ENCODE measurements at places on chromosomes 4 and X.

DNA sequence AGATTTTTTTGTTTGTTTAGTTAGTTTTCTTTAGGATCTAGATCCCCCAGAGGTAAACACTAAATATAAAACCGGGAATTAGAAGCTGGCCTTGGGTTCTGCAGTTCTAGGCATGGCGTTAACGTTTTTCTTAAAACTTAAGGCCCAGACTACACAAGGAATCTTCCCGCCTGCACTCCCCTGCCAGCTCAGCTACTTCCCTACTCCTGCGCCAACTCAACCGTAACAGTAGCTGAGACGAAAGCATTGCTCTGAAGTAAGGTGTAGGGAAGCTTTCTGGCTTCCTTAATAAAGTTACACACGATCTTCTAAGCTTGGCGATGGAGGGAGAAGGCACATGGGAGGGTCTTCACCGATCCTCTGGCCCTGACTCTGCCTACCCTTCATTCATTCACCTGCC lies 37.1 kb downstream of the CPE start:
- DNase-seq, result no peak

DNA sequence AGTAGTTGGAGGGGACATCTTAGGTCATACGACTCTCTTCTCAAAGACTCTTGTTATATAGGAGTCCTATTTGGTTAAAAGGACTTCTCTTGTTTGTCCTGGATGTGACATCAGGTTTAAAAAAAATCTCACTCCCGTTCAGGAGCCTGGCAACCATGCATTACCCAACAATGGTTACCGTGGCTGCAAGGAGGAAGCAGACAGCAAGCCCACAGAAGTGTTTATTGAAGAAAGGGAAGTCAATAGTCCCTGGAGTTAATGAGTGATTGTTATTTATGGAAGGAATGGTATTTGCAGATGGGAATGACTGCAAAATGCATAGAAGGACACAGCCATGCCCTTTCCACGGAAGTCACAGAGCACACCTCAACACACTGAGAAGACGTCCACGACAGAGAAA lies 75.9 kb upstream of the ENPP6 start:
- DNase-seq, result no peak

- DNase-seq, result no peak
Observed at GRCh38 chr4:72842323-72842722, 227.2 kb downstream of the COX18 start.

DNA sequence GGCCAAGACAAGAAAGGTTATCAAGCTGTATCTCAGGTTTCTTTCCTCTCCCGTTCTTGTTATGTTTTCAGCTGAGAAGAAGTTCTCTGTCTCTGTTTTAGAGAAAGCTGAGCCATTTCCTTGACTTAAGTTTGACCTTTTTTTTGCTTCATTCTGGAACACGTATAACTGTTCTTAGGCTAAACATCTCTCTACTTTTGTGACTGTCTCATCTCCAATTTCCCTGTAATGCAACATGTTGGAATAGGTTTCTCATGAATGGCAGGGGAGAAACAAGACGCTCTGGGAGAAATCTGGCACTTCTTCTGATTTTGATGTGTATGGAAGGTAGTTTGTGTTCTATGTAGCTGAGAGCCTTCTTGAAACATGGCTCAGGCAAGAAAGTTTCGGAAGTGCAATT lies 36.2 kb upstream of the SFRP2 start:
- DNase-seq, result no peak

DNA sequence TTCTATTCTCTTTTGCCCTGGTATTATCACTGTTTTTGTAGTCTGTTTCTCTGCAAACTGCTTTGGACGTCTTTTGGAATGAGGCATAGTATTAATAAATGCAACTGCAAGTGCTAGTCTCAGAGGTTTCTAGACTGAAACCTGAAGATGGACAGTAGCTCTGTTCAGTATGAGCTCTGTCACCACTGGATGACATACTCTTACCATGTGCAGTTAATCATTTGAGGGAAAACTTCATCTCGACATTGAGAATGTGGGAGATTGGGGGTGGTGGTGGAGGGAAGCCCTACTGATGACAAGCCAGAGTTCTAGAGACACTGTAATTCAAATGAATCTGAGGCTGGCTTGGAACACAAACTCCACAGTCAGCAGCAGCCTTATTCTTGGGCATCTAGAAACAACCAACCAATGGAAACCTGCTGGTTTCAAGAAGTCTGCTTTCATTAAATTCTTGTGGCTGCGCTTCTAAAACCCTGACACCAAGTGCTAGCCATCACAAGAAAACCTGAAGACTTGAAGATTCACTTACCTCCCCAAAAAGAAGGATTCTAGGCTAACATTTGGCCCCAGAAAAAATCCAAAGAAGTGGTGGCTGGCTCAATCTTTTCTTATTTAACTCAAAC lies 161.7 kb downstream of the RASL11B start:
- DNase-seq, result no peak

DNA sequence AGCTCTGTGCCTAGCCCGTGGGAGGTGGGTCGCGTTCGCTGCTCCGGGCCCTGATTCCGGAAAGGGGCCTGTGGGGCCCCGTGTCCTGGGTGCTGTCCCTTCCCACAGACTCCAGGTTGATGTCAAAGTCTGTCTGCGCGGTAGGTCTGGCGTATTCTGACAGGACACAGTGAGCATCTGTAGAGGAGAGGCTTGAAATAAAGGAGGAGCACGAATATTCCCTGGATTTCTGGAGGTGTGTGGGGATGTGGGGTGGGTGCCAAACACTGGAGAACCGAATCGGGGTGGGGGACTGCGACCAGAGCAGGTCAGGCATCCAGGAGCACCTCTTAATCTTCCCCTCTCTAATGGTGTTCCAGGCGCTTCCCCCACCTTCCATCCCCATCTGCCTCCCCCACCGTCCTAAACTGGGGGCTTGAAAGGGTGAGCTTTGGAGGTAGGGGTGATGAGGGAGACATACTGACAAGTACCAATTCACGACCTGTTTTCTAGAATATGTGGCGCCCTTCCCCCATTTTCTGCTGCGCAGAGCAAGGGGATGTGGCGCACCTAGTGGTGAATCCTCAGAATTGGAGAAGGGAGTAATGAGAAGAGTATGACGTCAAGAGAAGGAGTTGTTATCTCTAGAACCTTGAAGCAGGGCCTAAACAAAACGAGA lies 877 bp downstream of the GPRASP1 start:
- DNase-seq, result peak; percentile 40

DNA sequence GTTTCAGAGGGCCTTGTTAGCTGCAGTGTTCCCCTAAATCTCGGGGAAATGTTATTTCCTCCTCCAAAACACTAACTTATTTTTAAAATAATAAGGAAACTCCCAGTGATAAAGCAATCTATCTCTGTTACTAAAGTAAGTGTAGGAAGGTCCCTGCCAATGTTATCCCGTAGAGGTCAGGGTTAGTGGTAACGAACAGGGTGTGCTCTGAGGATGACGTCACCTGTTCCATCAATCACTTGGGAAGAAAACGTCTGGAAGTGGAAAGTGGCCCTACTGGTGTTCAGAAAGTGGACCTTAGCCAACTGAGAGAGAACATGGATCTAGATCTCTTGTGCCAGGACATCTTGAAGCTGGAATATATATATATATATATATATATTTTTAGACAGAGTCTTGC lies 249.5 kb downstream of the BCOR start:
- no peak for DNase-seq

DNA sequence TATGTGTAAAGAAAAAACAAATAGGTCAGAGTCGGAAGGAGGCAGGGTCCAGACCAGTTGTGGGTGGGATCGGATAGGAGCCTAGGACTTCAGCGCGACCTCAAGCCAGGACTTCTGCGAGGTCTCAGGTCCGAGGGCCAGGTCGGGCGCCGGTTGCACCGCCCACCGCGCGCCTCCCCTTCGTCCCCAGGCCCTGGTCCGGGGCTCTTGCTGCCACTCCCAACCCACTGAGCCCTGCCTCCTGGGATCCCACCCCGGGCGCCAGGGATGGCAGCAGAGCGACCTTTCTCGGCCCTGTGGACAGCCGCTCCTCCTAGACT lies 12.3 kb downstream of the PITX2 start:
- DNase-seq, result no peak

DNA sequence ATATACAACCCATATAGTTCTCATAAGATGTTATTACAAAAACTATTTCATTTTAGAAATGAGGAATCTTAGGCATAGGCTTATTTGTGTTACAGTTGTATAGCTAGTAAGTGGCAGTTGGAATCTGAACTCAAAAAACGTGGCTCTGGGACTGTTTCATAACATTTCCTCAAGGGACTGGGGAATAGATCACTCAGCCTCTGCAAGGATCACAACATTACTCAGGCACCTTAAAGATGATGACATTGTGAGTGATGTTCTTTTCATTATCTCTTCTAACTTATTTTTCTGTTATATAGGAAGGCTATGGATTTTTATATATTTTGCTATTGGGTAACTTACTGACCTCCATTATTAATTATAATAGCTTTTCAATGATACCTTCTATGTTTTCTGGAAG lies 774.2 kb upstream of the LCORL start:
- no peak for DNase-seq

DNA sequence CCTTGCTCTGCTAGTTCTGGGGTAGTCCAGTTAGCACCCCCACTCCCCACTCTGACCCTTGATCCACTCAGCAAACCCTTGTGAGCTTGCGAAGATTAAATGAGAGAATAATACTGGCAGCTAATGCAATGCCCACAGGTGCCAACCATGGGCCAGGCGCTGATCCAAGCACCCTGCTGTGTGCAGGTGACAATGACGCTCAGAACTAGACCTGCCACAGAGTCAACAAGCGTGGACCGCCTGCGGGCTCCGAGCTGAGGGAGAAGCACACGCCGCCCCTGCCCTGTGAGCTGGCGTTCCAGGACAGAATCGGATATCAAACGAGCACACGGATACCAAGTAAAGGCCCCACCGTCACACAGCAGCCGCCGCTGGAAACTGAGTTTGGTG lies 129.2 kb downstream of the FAM53A start:
- DNase-seq, result no peak

DNA sequence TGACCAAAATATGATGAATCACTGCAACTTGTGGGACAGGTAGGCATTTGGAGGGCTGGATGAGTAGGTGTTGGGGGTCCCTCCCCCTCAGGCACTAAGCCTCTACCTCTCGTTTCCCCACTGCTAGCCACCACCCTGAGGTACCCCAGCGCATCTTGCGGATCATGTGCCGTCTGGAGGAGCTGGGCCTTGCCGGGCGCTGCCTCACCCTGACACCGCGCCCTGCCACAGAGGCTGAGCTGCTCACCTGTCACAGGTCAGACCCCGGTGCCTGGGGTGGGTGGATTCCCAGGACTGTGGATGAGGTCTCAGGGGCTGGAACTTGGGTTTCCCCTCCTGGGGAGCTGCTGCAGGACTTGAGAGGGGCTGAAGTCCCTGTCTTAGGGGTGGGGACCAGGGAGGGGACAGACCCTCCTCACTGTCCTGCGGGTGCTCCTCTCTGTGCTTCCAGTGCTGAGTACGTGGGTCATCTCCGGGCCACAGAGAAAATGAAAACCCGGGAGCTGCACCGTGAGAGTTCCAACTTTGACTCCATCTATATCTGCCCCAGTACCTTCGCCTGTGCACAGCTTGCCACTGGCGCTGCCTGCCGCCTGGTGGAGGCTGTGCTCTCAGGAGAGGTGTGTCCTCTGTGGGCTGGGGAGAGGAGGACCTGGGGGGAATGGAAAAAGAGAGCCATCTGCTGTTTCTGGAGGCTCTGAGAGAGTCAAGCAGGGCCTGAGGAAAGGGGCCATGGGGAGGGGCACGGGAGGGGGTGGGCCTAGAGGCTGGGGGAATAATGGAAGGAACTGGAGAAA lies 10.1 kb upstream of the ERAS start:
- DNase-seq, result no peak

All from activated T-cell treated with anti-CD3 and anti-CD28 coated beads for 4 hours (primary cell).